ENCODE measurements at places on chromosomes 11 and 22. TPM values are rescaled to one million over a fixed set of nuclear protein-coding genes. Genes with fewer than 3 reads are reported as not detected.

INSC gene
- 0.60 TPM for polyA plus RNA-seq

LRRC74B gene
- polyA plus RNA-seq, result 1.4 TPM

MYBPC3 gene
- polyA plus RNA-seq, result not detected

OR5B2 gene
- polyA plus RNA-seq, result not detected

MPEG1 gene
- polyA plus RNA-seq, result 12.9 TPM

OMP gene
- polyA plus RNA-seq, result 0.39 TPM

AMPD3 gene
- 6.1 TPM for polyA plus RNA-seq

B3GAT3 gene
- 17.4 TPM for polyA plus RNA-seq

KRTAP5-1 gene
- polyA plus RNA-seq, result not detected

LGALS1 gene
- polyA plus RNA-seq, result 929 TPM

NCF4 gene
- polyA plus RNA-seq, result 3.1 TPM

OR5AN1 gene
- not detected for polyA plus RNA-seq

OR10W1 gene
- polyA plus RNA-seq, result not detected

TENM4 gene
- polyA plus RNA-seq, result 3.1 TPM

ANKK1 gene
- polyA plus RNA-seq, result 1.2 TPM

OLFML1 gene
- polyA plus RNA-seq, result 51.5 TPM

OR10A2 gene
- not detected for polyA plus RNA-seq

CASP4 gene
- 103 TPM for polyA plus RNA-seq

CNGA4 gene
- 1.5 TPM for polyA plus RNA-seq

RAPSN gene
- 0.31 TPM for polyA plus RNA-seq

HEPACAM gene
- not detected for polyA plus RNA-seq

FGF19 gene
- 0.06 TPM for polyA plus RNA-seq

POU2AF3 gene
- 11.6 TPM for polyA plus RNA-seq

MRGPRX3 gene
- not detected for polyA plus RNA-seq

CLMP gene
- 15.0 TPM for polyA plus RNA-seq

TEX12 gene
- polyA plus RNA-seq, result 0.40 TPM

CCDC34 gene
- 21.4 TPM for polyA plus RNA-seq

MS4A6A gene
- polyA plus RNA-seq, result 16.9 TPM

SOX6 gene
- polyA plus RNA-seq, result 17.2 TPM

SHANK3 gene
- polyA plus RNA-seq, result 15.7 TPM

PRODH gene
- 20.3 TPM for polyA plus RNA-seq

CRYBA4 gene
- 0.48 TPM for polyA plus RNA-seq

TMEM179B gene
- 48.2 TPM for polyA plus RNA-seq

TMPRSS4 gene
- 3.5 TPM for polyA plus RNA-seq

TRIM48 gene
- not detected for polyA plus RNA-seq

MOGAT2 gene
- polyA plus RNA-seq, result not detected

APLNR gene
- 174 TPM for polyA plus RNA-seq

DDX17 gene
- polyA plus RNA-seq, result 821 TPM

CD6 gene
- 2.1 TPM for polyA plus RNA-seq

SLCO2B1 gene
- 22.4 TPM for polyA plus RNA-seq

KRTAP5-11 gene
- polyA plus RNA-seq, result 0.33 TPM

RAB36 gene
- 13.0 TPM for polyA plus RNA-seq

Measured in right lung (tissue), 10 donors.